ENCODE measurements at places on chromosomes 5 and 9.

- DNase-seq = no peak
These were observed 1993.4 kb downstream of the EFNA5 start for GRCh38 chr5:105677291-105677690.

- no peak for DNase-seq
These were observed 420.6 kb downstream of the CTNND2 start for GRCh38 chr5:11483630-11484029.

GRCh38 chr9:129885018-129885669, 49.9 kb downstream of the USP20 start:
- DNase-seq = no peak

- DNase-seq = no peak
These were observed 1.1 kb upstream of the LPAR1 start for GRCh38 chr9:111039231-111039906.

DNA sequence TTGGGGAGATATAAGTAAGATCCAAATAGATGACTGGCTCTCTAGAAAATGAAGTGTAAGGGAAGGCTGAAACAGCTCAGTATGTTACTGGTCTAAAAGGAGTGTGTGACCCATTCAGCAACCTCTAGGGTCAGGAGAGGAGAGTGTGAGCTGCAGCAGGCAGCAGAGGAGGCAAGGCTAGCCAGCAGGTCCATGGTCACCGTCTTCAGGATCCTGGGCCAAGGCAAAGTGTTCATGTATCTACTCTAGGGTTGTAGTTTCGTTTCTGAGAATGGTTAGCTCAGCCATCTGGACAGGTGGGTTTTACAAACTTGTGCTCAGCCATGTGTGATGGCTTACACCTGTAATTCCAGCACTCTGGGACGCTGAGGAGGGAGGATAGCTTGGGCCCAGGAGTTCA, 13.7 kb downstream of the MYO10 start:
- DNase-seq = no peak

- DNase-seq = no peak
These were observed 41.6 kb upstream of the SARDH start for GRCh38 chr9:133779516-133780403.

DNA sequence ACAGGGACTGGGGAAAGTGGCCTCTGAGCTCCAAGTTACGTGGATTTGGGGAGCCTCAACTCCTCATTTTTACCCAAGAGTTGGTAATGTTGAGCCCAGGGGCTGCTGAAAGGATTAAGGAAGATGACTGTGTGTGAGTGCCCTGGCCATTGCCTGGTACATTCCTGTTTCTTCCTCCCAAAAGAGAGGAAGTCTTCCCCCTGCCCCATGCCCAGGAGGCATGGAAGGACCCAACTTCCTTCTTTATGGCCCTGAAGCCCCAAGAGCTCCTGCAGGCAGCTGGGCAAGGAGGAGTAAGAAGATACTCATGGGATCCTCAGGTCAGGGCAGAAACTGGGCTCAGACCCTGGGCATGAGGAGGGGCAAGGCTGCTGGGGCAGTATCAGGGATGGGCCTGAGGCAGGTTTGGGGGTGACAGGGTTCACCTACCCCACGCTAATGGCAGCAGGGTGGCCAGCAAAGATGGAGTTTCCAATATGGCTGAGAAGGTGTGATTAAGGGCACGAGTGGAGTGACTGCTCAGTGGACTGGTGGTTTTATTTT, 118.3 kb upstream of the MVB12B start:
- no peak for DNase-seq

GRCh38 chr9:32671333-32671732, 35.9 kb upstream of the TAF1L start:
- DNase-seq = no peak

DNA sequence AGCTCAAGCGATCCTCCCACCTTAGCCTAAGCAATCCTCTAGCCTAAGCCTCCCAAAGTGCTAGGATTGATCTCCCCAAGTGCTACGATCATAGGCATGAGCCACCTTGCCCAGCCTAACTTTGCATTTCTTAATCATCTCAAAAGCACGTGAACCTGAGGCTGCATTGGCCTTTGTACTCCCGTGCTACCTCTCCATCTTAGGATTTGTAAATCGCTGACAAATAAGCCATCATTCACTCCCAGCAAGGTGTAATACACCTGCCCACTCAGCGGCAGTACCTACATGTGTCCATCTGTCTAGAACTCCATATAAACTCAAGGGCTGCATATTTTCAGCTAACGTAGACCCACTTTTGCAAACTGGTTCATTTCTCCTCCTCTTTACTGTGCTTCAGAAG, 2.8 kb downstream of the ANKH start:
- peak; percentile 21 for DNase-seq

DNA sequence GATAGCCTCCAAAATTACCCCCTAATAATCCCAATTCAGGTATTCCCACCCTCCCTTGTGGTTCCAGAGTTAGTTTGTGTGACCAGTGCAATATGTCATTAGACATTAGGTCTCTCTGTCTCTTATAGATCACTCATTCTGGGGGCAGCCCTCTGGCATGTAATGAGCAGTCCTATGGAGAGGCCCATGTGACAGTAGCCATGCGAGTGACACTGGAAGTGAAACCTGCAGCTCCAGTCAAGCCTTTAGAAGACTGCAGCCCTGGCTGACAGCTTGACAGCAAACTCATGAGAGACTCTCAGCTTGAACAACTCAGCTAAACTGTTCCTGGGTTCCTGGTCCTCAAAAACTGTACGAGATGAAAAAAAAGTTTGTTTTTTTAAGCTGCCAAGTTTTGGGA, 54.0 kb upstream of the HSPB3 start:
- DNase-seq = no peak

DNA sequence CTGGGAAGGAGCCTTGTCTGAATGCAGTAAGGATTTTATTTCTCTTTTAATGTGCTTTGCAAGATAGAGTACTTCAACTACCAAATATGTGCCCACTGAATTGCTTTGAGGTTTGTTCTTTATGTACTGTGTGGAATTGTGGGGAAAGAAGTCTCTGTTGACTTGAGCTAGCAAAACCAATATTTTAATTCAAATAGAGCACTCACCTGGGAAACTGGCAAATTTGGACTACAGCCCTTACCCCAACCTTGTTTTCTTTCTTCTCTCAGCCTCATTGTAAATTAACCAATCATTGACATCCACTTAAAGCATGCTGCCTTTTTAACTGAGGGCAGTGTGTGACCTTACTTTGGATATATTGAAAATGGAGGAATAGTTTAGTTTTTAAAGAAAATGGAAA, 409.0 kb downstream of the SPATA31D1 start:
- DNase-seq = no peak

DNA sequence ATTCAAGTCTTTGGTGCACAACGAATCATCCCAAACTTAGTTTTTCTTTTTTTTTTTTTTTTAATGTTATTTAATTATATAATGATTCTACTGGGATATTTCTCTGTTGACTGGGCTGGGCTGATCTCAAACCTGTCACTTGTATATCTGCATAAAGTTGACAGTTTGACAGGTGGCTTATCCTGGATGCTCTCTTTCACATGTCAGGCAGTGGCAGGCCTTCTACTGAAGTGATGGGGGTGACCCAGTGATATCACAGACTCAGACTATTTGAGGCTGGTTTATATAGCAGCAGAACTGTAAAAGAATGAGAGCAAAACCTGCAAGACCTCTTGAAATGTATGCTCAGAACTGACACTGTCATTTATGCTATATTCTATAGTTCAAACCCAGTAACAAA, 1813.5 kb upstream of the CDH6 start:
- no peak for DNase-seq

- no peak for DNase-seq
These were observed 15.0 kb downstream of the GLIPR2 start for GRCh38 chr9:36151316-36152210.

- no peak for DNase-seq
These were observed 81.5 kb downstream of the SHB start for GRCh38 chr9:37987467-37987981.

DNA sequence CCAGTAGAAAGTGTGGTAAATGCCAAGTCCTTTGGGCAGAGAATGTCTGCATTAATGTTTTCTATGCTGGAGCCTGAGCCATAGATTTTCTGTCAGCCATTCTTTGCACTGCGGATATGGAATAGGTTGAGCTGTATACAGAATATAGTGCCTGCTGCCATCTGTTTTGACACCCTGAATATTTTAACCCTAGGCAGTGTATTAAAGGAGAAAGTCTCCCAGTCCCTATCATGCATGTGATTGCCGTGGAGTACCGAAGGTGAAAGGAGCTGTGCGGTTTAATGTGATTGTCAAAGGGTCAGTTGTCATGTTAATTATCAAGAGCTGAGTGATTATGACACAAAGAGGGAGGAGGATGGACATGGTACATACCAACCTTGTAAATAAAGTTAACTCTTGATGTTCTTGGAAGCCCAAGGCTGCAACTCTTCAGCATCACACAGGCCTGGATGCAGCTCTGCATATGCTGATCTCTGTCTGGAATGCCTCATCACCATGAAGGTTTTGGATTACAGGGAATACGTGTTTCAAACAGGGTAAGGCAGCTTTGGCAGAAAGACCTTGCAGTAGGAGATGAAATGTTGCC, 247.1 kb upstream of the ELAVL2 start:
- no peak for DNase-seq

DNA sequence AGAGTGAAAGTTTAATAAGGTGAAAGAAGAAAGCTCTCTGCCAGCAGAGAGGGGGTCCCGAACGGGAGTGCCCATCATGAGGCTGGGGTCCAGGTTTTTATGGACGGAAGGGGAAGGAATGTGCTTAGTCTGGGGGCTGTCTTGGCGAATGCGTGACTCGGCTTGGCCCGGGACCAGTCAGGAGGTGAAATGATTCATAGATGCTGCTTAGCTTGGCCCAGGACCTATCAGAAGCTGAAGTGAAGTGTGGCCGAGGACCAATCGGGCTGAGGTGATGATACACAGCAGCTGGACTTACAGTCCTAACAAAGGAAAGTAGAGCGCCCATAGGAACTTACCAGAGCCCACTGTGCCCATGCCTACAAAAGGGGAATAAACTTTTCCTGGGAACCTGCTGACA, 3.9 kb upstream of the FKTN start:
- DNase-seq = no peak

- DNase-seq = no peak
These were observed at the start of gene GFRA3 for GRCh38 chr5:138274189-138274853. TSS of gene GFRA3 (minus strand) at chr5:138274621. CDS start at chr5:138274424, 197 bp downstream.

DNA sequence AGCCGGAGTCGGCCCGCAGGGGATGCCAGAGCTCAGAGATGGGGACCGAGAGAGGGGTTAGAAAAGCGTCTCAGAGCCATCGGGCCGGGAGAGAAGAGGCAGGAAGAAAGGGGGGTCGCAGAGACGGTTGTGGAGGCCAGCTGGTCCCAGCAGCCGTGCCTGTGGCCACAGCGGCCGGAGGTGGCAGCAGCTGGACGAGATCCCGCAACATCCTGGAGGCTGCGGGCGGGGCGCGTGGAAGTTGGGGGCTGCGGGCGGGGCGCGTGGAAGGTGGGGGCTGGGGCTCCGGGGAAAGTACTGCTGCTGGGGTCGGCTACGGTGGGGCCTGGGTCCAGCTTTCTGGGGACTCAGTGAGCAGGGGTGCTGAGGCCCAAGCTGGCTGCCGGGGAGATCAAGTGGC, 34.4 kb upstream of the EGFL7 start:
- no peak for DNase-seq

GRCh38 chr5:1343931-1344901, 683 bp downstream of the CLPTM1L start:
- no peak for DNase-seq

- DNase-seq = no peak
These were observed 49.8 kb upstream of the AFAP1L1 start for GRCh38 chr5:149221731-149222342.

DNA sequence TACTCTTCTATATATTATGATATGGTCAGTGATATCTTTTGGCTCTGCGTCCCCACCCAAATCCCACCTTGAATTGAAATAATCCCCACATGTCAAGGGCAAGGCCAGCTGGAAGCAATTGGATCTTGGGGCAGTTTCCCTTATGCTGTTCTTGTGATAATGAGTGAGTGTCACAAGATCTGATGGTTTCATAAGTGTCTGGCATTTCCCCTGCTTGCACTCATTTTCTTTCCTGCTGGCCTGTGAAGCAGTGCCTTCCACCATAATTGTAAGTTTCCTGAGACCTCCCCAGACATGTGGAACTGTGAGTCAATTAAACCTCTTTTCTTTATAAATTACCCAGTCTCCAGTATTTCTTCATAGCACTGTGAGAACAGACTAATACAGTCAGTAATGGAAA, 45.0 kb upstream of the TNC start:
- DNase-seq = no peak

- DNase-seq = no peak
These were observed 133.9 kb upstream of the PANK3 start for GRCh38 chr5:168713051-168713450.

GRCh38 chr5:144328494-144328893, 157.8 kb downstream of the KCTD16 start:
- DNase-seq = no peak

GRCh38 chr5:169723103-169723831, 86.2 kb downstream of the DOCK2 start:
- no peak for DNase-seq

GRCh38 chr5:158698768-158699284, 400.9 kb downstream of the EBF1 start:
- DNase-seq = no peak

GRCh38 chr9:121289772-121290370, 21.9 kb downstream of the GSN start:
- no peak for DNase-seq

GRCh38 chr9:93645149-93645889, 68.9 kb downstream of the PHF2 start:
- no peak for DNase-seq

- no peak for DNase-seq
These were observed 8.7 kb upstream of the CYLC2 start for GRCh38 chr9:102986425-102986824.

- no peak for DNase-seq
These were observed 31.9 kb downstream of the ARSB start for GRCh38 chr5:78953092-78953800.

DNA sequence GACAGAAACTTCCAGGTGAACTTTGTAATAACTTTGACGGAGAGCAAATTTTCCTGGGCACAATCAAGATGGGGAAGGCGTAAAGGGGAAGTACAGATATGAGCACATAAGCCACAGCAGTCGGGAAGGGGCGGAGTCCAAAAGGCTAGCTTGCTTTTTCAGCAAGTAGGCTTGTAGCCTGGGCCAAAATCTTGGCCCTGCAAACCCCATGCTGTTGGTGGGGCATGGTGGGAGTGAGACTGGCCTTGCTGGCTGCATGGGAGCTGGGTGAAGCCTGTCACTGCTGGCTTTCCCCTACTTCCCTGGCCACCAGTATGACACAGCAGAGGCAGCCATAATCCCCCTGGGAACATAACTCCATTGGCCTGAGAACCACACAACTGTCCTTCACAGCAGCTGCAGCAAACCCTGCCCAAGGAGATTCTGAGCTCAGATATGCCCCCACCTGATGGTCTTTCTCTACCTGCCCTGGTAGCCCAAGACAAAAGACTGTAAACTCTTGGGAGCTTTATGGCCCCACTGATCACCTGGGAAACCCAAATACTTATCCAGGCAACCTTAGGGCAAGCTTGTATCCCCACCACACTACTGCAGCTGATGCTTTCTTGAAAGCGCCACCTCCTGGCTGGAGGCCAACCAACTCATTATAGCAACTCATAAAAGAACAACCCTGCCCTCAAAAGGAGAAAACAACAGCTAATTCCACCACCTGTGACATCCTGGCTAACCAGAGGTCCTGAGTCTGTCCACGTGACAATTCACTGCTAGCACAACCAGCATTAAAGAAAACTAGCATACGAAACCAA, 24.0 kb downstream of the DCTN4 start:
- DNase-seq = no peak
